Fibroblast of skin of abdomen (primary cell): ENCODE measurements at places on chromosomes 6 and 20.

DNA sequence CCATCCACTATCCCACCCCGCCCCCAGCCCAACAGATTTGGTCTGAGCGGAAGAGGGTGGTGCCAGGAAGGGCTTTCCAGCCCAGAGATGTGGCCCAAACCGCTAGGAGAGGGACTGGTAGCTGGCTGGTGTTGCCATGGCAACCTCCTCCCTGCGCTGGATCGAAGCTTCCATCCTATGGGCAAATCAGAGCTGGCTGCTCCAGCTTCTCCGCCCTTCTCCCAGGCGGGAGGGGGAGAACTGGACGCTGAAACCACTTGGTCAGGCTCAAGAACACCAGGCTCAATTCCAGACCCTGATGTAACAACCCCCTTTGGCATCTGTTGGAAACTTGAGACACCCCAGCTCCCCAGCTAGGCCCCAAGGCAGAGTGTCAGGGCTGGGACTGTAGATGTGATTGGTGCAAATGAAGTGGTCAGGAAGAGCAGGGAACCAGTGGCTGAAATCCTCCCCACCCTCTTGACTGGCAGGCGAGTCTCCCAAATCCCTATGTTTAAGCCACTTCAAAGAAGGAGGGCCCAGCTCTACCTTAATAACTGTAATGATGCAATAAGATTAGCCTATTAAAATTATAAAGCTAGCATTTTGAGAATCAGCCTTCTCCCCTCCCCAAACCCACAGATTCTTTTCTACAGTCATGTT is 4.2 kb downstream of the RIMS4 start:
- DNase-seq, result peak; percentile 27

GRCh38 chr6:112040956-112041355 is 12.9 kb upstream of the CCN6 start:
- DNase-seq, result no peak

- no peak for DNase-seq
Observed at GRCh38 chr6:166595949-166596348, 9.5 kb upstream of the RAMACL start.

DNA sequence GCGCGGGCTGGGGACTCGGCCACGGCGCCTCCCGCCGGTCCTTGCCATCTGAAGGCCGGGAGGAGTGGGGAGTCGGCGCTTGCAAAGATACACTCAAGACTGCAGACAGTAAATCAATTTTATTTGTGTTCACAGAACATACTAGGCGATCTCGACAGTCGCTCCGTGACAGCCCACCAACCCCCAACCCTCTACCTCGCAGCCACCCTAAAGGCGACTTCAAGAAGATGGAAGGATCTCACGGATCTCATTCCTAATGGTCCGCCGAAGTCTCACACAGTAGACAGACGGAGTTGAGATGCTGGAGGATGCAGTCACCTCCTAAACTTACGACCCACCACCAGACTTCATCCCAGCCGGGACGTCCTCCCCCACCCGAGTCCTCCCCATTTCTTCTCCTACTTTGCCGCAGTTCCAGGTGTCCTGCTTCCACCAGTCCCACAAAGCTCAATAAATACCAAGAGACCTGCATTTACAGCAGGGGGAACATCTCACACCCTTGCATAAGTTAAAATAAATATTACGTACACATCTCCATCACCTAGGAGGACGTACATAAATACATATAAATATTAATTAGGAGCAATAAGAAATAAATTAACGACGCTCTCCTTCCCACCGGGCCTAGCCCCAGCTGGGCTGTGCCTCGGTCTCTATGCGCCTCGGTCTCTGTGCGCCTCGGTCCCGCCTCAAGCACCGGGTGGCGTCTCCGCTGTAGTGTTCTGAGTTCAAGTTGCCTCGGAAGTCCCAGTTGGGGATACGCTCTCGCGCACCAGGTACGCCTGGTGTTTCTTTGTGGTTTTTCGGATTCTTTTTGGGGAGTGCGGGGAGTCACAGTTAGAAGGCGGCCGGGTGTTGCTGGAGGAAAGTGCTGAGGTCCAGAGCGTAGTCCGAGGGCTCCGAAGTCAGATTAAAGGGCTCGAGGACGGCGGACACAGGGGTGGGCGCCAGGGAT is 889 bp upstream of the FLOT1 start:
- DNase-seq, result no peak

DNA sequence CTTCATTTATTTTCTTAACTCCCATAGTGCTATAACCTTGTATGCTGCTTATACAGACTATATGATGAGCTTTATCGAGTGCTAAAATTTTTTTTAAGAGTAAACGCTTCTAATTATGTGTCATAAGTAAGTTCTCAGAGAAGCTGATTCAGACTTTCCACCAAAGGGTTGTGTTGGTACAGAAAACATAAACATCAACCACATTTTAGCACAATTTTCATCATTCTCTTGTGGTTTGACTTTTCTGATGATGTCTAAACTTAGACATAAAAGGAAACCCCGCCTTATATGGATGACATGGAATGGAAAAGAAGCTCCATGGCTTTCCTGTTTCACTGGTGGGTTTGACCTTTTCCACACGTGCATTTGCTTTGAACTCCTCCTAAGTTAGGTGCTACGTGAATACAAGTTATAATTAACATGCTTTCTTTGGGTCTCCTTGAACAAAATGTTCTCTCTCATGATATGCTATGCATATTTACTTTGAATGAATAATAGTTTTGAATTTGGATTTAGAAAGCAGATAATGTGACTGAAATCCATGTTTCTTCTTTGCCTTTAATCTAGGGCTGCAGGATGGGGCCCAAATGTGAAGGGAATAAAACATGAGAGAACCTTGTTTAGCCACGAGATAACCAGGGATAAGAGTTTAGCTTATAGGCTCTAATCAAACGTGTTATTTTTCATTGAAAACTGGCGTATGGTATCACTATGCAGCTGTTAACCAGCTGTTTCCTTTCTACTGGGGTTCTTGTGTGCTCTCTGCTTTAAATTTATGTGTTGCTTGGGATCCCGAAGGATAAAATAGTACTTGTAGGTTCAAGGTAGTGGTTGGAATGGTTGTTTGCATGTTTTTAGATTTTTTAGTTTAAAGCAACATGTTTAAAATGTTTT is 127.1 kb upstream of the AHI1 start:
- peak; percentile 34 for DNase-seq

DNA sequence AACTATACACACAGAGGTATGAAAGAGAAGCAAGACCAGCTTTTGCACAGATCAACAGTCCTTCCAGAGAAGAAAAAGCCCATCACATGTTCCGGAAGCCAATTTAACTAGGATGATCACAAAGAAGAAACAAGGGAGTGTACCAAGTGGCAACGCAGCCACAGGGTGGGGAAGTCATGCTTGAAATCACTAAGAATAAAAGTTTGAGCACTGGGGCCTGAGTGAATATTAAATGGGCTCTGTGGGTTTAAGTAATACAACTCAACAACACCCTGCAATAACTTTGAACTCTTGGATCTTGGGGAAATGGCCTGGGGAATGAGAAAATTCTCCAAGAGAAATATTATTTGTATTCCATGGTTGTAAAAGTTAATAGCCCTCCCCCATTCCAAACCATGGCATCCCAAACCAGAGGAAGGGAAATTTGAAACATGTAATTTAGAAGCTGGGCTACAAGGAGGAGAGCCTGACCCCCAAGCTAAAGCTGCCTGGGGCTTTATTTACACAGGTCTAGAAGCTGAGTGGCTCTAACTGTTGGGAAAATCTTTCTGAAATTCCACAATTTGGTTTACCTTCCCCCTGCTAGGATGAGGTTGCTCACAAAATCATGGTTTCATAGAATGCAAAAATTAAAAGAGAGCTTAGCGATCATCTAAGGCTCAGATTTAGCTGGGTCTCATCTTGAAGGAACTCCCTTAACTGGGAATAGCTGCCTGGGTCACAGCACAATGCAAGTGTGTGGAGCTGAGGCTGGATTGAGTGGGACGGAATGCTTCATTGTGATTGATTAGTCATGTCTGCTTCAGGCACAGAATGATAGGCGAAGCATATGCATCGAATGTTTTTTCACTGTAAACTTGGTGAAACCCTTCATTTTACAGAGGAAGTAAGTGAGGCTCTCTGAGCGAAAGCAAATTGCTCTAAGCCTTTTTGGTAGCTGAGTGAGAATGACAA is 143.6 kb downstream of the BMP7 start:
- DNase-seq, result no peak

- no peak for DNase-seq
Observed at GRCh38 chr20:47269309-47270165, 87.0 kb downstream of the ZMYND8 start.

DNA sequence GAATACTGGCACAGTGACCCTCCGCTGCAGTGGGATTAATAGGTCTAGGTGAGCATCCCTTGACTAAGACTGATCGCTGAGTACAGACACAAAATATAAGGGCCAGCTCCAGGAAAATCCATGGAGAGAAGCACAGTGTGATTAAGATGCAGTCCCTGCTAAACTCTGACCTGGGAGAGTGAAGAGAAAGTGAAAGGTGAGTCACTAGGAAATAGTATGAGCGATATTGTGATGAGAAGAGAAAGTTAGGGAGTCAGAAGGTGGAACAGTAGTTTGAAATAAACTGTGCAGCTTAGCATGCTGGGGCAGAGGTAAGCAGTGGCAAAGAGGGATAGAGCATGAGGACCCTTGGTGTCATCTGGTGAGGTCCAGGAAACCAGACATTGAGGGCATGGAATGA is 278.6 kb upstream of the MAP3K7 start:
- no peak for DNase-seq

GRCh38 chr6:156449128-156449527 is 328.1 kb upstream of the ARID1B start:
- DNase-seq, result no peak

- DNase-seq, result no peak
Observed at GRCh38 chr6:6569096-6569810, 19.3 kb upstream of the LY86 start.

DNA sequence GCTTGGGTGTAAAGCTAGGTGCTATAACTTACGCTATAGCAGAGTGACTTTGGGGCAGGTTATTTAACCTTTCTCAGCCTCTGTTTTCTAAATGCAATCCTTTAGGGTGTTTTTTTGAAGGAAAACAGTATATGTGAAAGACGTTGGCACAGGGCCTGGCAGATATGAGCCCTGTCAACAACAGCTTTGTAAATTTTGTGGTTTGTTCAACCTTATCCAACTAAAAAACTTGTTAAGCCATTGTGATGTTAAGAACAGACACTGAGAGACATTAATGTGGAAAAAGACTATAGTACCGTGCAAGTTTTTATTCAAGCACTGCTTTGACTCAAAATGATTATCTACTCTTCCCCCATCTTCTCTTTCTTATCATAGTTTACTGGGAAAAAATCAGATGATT is 8.2 kb downstream of the HECA start:
- no peak for DNase-seq

DNA sequence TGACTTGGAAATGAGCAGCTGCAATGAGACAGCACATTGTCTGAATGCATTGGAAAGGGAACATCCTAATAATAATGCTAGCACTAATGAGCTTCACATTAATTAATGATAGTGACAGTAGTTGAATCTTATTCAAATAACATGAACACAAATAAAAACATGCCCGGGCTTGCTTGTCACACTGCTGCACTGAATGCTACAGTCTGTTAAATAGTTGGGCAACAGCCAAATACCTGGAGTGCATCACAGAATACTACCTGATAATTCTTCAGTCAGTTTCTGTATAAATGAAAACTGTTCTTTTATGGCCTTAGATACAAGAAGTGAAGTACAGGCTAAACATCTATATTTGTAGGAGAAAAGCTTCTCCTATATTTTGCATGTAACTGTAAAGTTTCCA is 458.7 kb downstream of the RNF144B start:
- no peak for DNase-seq

GRCh38 chr6:140897349-140897748 is 1235.4 kb upstream of the GJE1 start:
- DNase-seq, result no peak

DNA sequence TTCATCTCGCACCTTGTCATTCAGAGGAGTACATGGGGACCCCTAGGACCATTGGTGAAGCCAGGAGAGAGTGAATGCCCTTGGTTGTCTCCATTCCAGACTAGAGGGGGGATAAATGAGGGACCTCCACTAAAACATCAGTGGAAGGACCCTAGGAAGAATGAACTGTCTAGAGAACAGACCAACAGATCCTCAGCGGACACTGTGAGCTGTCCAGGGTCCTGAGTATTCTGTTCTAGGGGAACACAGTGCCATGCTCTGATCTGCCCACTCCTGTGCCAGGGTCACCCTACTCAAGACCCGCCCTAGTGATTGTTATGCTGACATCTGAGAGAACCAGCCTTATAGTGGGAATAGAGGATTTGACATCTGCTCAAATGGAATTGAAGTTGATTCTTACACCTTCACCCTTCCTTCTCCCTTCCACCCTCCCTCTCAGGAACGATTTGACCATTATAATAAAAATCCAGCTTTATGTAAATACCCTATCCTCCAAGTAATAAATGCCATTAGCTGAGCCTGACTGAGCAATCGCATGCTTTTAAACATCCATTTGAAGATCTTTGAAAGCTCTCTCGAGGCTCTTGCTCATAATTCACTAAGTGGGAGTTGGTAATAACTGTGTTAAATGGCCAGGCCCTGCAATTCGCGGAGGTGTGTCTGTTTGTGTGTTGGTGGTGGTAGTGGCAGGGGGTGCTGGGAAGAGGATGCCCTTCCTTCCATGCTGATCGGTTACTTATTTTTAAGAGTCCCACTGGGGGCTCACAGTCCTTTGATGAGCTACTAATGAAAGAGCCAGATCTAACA is 43.6 kb upstream of the SLC32A1 start:
- peak; percentile 31 for DNase-seq

DNA sequence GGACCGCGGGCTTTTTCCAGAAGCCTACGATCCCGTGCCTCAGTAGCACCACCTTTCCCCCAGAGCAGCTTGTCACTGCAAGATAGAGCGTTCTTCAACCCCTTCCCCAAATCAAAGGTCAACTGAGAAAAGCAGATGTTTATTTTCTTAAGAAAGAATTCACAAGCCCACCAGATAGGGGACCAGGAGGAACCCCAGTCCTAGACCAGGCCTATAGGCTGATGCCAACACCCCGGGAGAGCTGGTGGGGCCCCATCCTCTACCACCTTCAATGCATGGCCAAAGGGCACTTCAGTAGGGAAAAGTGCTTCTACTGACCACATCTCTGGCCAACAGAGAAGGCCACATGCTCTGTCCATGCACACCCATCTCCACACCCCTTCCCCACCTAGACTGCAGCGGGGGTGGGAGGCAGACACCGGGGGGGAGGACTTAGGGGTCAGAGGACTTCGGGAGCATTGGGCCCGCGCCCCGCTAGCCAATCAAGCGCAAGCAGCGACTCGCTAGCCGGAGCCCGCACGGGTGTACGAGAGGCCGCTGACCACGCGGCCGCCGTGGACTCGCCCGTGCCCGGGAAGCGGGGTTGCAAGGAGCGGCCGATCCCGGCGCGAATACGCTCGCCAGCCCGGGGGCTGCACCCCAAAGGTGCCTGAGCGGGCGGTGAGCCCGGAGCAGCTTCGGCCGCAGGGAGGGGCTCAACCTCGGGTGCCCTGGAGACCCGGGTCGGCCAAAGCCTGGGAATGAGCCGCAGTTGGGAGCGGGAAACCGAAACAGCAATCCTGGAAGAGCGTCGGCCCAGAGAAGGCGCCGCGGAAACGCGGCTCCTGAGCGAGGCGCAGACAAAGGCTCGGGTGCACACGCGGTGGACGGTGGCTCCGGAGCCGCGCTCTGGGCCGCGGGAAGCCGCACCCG is 2.8 kb downstream of the PDE10A start:
- DNase-seq, result no peak
